ENCODE measurements at places on chromosomes 3 and 15. TPM values are rescaled to one million over a fixed set of nuclear protein-coding genes. Genes with fewer than 3 reads are reported as not detected.

The KPNA4 gene
- 23.9 TPM for total RNA-seq

The C3orf80 gene
- total RNA-seq = 0.76 TPM

The MORC1 gene
- total RNA-seq = not detected

The DPPA2 gene
- not detected for total RNA-seq

DNA sequence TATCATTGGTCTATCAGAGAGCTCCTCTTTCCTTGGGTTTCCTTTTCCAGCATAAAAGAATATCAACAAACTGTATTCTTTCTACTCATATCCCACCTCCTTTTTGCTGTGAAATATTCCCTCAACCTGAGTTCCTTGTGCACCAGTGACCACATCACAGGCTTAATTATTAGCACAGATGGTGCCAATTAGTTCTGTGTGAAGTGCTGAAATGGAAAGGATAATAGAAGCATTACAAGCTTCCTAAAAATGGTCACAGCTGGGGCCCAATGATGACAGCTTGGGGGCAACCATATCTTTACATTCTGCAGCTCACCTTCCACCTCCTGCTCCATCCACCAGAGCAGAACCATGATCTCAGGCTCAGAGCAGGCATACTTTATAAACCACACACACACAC, 84.6 kb downstream of the ANO10 start:
- no peaks in the 10 kb centered on the region for H3K4me1 ChIP-seq
- no peak overlapping the region for H3K4me3 ChIP-seq
- H3K27me3 ChIP-seq = no peaks in the 10 kb centered on the region
- H3K36me3 ChIP-seq = no peaks in the 10 kb centered on the region

DNA sequence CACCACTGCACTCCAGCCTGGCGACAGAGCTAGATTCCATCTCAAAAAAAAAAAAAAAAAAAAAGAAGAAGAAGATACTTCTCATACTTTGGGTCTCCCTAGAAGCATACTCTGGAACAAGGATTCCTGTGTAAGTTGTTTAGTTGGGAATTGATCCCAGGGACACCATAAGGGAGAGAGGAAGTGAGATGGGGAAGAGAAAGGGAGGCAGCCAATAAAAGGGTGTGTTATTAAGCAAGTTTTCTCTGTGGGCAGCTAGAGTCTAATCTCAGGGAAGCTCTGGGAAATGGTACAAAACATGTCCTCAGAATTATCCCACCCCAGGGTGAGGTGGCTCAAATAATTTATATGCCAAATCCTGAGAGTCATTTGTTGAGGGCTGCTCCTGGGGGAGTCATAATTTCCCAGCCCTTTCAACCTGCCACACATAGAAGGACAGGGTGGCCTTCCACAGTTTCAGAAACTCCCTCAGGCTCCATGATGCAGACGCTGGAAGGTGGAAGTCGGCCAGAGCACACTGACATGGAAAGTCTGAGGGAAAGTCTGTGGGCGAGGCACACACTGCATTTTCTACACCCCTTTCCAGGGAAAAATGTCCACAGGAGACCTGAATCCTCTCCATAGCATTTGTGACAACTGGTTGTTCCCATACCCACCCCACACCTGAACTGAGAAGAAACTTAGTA, 86.4 kb upstream of the SLC4A7 start:
- H3K27me3 ChIP-seq = no peaks in the 10 kb centered on the region
- no peaks in the 10 kb centered on the region for H3K4me1 ChIP-seq
- H3K27ac ChIP-seq = no peak overlapping the region
- no peaks in the 10 kb centered on the region for H3K36me3 ChIP-seq

- no peaks in the 10 kb centered on the region for H3K4me1 ChIP-seq
- DNase-seq = no peak
- H3K27ac ChIP-seq = no peak overlapping the region
- H3K4me3 ChIP-seq = no peak overlapping the region
- no peaks in the 10 kb centered on the region for H3K27me3 ChIP-seq
These were observed 13.3 kb downstream of the ARMC8 start for GRCh38 chr3:138200424-138200823.

DNA sequence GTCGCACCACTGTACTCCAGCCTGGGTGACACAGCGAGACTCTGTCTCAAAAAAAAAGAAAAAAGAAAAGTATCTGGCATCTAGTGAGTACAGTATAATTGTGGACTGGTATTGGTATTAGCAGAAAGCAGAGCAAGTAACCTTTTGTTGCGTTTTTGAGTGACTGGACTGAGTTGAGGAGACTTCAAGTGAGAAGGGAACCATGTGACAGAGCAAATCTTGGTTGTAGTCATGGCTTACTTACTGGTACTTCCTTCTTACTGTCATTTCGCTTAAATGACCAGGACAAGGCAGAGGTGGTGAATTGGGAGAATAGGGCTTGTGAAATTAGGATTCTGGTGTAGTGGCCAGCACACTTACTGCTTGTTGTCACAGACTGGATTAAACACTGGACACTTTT, 20.6 kb downstream of the RTF1 start:
- H3K4me1 ChIP-seq = no peaks in the 10 kb centered on the region
- DNase-seq = no peak
- no peaks in the 10 kb centered on the region for H3K27me3 ChIP-seq
- no peaks in the 10 kb centered on the region for H3K36me3 ChIP-seq

DNA sequence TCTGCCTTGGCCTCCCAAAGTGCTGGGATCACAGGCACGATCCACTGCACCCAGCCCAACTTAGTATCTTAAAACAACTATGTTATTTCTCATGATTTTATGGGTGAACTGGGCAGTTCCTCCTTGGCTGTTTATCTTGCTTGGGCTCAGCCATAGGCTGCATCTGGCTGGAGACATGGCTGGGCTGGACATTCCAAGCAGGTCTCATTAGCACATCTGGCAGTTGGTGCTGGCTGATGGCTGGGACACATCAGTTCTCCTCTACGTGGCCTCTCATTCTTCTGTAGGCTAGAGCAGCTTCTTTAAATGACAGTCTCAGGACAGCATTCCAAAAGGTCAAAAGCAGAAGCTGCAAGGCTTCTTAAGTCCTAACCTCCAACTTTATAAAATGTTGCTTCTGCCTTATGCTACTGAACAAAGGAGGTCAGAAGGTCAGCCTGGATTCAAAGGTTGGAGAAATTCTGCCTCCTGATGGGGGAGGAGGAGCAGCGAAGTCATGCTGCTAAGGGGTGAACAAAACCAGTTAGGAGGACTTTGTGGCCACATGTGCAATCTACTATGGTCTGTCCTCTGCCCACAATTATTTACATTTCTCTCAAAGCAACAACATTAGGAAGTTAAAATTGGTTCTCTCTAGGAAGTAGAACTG, 144.0 kb downstream of the AQP9 start:
- no peaks in the 10 kb centered on the region for H3K36me3 ChIP-seq
- H3K27me3 ChIP-seq = no peaks in the 10 kb centered on the region
- no peak overlapping the region for H3K4me3 ChIP-seq
- H3K4me1 ChIP-seq = no peaks in the 10 kb centered on the region

DNA sequence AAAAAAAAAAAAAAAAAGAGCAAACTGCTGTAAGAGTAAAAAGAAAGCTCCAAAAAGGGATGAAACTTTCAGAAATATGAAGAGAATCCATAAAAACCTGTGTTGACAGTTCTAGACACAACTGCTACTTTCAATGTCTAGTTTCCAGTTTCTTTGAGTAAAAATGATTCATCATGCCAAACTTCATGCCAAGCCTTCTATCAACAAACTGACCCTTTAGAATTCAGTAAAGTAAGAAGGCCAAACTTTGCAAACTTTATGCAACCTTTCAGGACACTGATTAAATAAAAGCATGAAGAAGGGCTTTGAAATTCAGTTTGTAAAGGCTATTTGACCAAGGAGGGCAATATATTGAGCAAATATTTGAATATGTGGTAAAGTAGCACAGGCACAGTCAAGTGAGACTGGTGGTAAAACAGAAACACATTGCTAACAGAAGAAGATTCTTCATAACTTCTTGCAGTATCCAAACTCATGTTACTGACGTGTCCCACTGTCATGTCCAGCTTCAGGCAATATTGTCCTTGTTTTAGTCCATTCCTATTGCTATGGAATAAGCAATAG, 56.3 kb upstream of the CFAP20DC start:
- H3K36me3 ChIP-seq = no peaks in the 10 kb centered on the region
- no peak for DNase-seq
- no peak overlapping the region for H3K4me3 ChIP-seq
- no peaks in the 10 kb centered on the region for H3K4me1 ChIP-seq

- no peaks in the 10 kb centered on the region for H3K36me3 ChIP-seq
- H3K4me1 ChIP-seq = no peaks in the 10 kb centered on the region
- DNase-seq = no peak
- no peaks in the 10 kb centered on the region for H3K27me3 ChIP-seq
These were observed 130.6 kb upstream of the TGFBR2 start for GRCh38 chr3:30475809-30476178.

GRCh38 chr15:87557881-87558280, 698.7 kb downstream of the NTRK3 start:
- no peak for DNase-seq
- no peaks in the 10 kb centered on the region for H3K27me3 ChIP-seq

DNA sequence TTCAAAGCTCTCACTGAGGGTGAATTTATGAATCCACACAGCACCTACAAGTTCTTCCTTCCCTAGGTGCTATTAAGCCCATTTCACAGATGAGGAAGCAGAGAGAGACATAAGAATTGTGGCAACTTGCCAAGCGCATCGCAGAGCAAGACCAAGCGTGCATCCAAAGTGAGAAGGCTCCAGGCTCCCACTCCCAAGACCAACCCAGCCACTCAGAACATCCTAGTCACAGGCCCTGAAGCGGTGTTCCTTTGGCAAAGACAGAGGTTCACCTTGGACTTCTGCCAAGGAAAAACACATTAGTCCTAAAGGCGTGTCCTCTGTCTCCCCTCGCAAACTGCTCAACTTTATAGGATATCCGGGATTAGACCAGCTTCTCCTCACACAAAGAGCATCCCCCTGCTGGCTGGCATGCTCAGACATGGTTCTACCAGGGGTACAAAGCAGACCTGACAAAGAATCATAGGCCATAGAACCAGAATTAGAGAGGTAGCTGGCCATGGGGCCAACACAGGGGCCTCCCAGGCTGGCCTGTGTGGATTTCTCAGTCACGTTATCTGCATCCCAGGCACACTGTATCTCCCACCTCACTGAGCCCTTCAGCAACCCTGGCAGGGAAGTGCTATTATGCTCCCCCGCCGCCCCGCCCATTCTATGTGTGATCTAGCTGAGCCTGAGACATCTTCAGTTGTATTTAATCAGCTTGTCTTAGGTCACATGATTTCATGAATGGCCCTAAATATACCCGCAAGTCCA, 160.2 kb downstream of the FOXP1 start:
- no peak overlapping the region for H3K4me3 ChIP-seq
- H3K27me3 ChIP-seq = no peaks in the 10 kb centered on the region
- no peak for DNase-seq
- no peaks in the 10 kb centered on the region for H3K36me3 ChIP-seq
- no peaks in the 10 kb centered on the region for H3K4me1 ChIP-seq

DNA sequence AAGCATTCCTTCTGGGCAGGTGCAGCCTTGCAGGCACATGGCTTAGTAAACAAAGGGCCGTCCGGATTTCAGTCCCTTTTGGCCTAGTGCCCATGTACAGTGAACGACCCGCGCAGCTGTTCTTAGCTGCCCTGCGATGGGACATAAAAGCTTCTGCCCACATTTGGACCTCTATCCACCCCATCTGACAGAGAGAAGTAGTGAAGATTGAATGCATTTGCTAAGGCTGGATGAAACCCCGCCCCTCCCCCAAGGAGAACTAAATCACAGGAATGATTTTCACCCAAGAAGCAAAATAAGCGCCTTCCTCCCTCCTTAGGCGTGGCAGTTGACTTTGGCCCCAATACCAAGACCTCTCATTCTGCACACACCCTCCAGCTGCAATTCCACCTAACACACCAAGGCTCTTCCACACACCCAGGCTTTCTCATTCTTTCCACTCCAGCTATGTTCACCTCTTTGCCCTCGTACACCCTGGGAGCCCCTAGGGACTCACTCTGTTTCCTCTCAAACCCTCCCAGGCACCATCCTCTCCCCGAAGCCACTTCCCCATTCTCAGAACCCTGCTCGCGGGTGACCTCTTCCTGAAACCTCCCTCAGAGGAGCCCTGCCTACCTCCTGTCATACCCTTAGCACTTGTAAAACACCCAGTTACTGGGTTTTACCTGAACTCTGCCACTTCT, 14.1 kb upstream of the HRH1 start:
- H3K4me3 ChIP-seq = no peak overlapping the region
- no peaks in the 10 kb centered on the region for H3K36me3 ChIP-seq
- H3K27me3 ChIP-seq = no peaks in the 10 kb centered on the region
- no peak for DNase-seq
- H3K27ac ChIP-seq = no peak overlapping the region

DNA sequence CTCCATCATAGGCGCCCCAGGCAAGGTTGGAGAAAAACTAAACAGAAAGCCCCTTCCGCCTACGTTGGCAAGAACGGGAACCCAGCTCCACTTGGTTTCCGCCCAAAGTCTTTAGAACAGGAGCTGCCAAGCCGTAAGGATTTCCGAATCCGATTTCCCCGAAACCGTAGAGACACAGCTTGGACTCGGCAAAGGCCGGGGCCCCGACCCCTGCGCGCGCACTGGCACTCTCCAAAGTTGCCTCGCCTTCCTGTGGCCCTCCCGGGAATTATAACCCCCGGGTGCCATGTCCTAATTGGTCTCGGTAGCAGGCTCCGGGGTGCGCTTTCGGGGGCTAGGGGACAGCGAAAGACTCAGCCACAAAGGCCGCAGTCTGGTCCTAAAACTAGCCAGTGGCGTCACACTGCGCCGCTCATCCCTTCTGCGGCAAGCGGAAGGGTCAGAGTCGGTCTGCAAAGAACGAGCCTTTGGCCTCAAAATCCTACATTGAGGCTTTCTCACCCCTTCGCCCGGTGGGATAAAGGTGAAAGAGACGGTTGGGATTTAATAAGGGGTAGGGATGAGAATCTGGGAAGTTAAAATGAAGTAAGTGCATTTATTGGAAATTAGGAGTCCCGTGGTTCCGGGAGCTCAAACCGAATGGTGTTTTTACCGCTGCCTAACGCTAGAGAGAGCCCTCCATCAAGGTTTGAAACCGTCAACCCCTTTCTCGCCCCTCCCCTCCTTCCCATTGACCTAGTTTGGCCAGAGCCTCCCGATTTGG, 6.8 kb downstream of the BCL6 start:
- peak; percentile 89 for DNase-seq
- peaks cover 14% of the 10 kb centered on the region for H3K4me1 ChIP-seq
- peak overlapping the region; percentile 75 for H3K4me3 ChIP-seq
- H3K36me3 ChIP-seq = peaks cover 9% of the 10 kb centered on the region
- no peaks in the 10 kb centered on the region for H3K27me3 ChIP-seq

- H3K27me3 ChIP-seq = no peaks in the 10 kb centered on the region
- no peak for DNase-seq
These were observed 6.4 kb downstream of the PRSS50 start for GRCh38 chr3:46711305-46711704.

DNA sequence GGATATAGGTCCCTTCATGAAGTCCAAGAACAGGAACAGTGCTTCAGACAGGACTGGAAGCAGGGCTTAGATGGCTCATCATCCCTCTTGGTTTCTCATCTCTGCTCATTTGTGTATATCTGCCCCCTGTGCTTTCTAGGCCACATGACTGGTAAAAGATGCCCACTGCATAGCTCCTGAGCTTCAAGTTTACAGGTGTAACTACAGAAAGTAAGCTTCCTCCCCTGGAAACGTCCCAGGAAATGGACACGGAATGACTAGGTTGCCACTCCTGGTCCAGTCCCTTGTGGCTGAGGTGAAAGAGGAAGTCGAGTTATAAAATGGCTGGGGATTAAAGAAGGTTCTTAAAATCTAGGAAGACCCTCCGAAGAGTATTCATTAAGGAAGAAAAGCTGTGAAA, 32.5 kb downstream of the MYO5A start:
- H3K27ac ChIP-seq = no peak overlapping the region
- H3K27me3 ChIP-seq = no peaks in the 10 kb centered on the region
- no peak for DNase-seq
- H3K4me1 ChIP-seq = no peaks in the 10 kb centered on the region
